ENCODE measurements at places on chromosomes 2 and 18.
A peak's percentile ranks its signal among the peaks of the same experiment; 100 is the strongest.

- no peak for DNase-seq
Measured at GRCh38 chr2:101446869-101447268, 28.0 kb downstream of the RFX8 start.

DNA sequence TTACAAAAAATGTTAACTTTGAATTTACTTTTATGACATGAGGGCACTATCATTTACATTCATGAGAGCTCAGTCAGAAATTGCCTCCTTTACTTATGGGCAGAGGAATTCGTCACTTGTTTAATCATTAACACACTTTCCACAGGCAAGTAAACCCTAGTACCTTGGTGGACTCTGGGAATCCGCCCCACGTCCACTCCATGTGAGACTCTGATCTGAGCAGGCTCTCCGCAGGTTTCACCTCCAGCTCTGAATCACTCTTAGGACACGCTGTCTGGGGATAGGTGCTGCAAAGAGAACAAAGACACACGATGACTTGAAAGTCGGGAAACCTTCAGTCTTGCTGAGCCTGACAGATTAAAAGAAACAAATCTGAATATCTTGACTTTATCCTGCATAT lies 73.6 kb downstream of the LPIN2 start:
- no peak for DNase-seq

- no peak for DNase-seq
Measured at GRCh38 chr2:210310550-210310949, 4.4 kb downstream of the MYL1 start.

DNA sequence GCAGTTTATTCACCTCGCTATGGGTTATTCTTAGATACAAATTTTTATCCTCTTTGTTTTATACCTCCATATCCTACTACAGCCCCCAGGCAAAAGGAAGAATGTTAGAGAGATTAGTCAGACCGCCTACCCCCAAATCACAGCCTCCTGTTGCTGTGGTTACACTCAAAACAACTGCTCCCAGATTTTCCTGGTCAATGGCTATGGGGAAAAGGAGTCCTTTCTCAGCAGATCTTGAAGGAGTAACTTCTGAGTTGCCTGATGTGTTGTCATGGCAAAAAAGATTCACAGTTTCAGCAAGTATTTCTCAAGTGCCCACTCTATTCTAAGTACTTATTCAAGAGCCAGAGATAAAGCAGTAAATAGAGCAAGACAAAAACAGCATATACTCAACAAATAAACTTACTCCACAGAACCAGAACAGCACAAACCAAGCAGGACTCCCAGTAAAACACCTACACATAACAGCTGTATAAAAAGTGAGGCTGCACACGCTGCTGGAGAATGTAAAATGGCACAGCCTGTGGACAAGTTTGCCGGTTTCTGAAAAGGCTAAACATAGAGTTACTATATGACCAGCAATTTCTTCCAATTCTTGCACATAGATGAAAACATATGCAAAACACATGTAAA lies 104.8 kb downstream of the NOL10 start:
- DNase-seq = no peak

GRCh38 chr2:204251158-204251997 lies 293.9 kb upstream of the PARD3B start:
- no peak for DNase-seq

DNA sequence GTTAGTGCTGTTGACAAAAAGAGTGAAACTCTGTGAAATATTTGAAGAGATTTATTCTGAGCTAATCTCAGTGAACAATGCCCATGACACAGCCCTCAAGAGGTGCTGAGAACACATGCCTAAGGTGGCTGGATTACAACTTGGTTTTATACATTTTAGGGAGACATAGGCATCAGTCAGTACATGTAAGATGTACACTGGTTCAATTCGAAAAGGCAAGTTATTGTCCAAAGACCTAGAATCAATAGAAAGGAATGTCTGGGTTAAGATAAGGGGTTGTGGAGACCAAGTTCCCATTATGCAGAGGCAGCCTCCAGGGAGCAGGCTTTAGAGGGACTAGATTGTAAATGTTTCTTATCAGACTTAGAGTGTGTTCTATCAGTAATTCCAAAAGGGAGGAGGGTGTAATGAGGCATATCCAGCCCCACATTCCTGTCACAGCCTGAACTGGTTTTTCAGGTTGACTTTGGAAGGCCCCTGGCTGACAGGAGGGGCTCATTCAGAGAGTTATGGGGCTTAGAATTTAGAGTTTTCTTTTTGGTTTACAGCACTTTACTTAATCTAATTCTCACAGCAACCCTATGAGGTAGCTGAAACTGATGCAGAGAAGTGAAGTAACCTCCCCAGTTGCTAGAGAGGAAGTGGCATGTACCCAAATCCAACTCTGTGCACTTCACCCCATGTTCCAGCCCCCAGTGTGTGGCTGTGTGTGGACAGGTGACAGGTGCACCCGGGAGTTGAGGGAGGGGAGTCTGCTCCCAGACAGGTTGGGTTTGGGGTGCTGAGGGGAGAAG lies 28.3 kb upstream of the ASAP2 start:
- DNase-seq = no peak

GRCh38 chr2:225010804-225011203 lies 31.5 kb downstream of the DOCK10 start:
- DNase-seq = no peak

GRCh38 chr18:68763083-68763482 lies 34.8 kb upstream of the CCDC102B start:
- DNase-seq = no peak

DNA sequence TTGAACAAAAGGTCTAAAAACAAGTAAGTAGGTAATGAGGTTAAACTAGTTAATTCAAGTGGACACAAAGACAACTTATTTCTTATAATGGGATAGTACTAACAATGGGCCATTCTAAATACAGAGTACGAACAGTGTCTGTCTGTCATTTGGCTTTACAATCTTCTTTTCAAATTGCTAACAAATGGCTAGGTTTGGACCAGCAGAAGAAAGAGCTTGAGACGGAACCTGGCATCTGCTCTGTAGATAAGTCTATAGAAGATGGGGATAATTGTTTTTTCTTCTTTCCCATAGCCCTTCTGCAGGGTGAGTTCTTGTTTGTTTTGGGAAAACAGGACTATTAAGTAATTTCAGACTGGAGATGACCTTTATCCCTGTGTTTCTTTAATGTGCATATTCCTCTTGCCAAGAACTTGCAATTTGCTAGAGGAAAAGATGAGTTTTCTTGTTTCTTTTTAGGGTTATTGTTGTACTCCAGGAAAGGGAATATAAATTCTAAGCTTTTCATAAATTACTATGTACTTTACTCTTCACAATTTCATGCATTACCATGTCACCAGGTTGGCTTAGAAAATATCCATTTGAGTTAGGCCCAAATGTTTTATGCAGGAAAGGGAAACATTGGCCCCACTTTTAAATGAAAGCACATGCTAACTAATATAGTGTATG lies 500.5 kb upstream of the SYT4 start:
- no peak for DNase-seq

GRCh38 chr2:191629001-191629453 lies 48.9 kb upstream of the NABP1 start:
- no peak for DNase-seq

DNA sequence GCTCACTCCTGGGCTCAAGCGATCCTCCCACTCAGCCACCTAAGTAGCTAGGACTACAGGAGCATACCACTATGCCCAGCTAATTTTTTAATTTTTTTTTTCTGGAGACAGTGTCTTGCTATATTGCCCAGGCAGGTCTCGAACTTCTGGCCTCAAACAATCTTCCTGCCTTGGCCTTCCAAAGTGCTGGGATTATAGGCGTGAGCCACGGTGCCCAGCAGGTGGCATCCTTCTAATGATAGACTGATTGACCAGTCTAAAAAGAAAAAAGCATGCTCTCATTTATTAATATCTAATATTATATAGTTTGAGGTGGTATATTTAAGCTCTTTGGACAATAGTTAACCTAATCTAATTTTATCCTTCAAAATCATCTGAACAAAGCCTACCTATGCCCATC lies 198.6 kb downstream of the CAMKMT start:
- DNase-seq = no peak

DNA sequence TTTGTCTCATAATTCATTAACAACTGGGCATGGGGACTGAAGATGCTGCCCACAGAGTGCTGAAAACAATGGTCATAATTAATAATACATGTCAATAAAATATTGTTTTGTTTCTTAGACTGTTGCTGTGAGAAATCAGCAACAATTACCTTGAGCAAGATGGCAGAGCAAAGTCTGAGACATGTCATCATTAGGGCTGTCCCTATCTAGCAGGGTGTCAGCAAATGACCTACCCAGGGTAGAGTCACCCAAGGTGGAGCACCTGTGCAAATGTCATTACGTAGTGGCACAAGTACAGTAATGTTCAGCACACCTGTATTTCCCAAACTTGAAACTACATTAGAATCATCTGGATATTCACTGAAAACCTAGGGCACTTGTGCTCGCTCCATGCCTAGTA lies 10.6 kb upstream of the IL36A start:
- no peak for DNase-seq

DNA sequence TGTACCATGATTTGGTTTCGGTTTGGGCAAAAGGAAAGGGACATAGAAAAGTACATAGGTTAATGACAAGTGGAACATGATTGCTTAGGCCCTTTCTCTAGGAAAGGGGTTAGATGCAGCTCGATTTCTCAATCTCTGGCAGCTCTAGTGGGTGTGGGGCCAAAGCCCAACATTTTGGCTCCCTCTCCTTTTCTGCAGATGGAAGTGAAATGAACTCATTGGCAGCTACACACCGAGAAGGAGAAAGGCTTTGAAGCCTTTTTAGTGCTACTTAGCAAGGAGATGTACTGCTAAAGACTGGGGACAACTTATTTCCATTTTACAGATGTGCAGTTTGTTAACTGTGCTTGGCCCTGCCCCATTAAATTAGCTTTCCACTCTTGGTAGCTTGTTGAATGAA lies 93.8 kb downstream of the LYPD6B start:
- no peak for DNase-seq

DNA sequence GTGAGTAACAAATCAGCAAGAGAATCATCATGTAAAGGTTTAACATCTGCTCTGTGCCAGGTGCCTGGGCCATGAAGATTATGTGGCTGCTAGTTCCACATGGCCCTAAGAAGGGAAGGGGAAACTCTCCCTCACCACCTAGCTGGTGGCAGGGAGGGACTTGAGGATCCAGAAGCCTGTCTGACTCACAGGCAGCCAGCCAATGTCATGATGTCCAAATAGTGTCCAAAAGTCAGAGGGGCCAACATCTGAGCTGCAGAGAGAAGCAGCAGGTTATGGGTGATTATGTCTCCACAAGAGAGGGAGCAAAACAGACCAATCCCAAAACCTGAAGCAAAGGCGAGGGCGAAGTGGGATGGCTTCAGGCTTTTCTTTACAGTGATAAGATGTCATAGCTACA lies 61.9 kb upstream of the SPP2 start:
- DNase-seq = no peak

- DNase-seq = peak; percentile 42
Measured at GRCh38 chr2:47520825-47521665, 118.1 kb downstream of the MSH2 start.

GRCh38 chr2:212173756-212174510 lies 364.7 kb downstream of the ERBB4 start:
- no peak for DNase-seq

- DNase-seq = no peak
Measured at GRCh38 chr2:70484086-70484485, 69.5 kb downstream of the TGFA start.

GRCh38 chr2:84686783-84687476 lies 170.6 kb downstream of the DNAH6 start:
- no peak for DNase-seq

DNA sequence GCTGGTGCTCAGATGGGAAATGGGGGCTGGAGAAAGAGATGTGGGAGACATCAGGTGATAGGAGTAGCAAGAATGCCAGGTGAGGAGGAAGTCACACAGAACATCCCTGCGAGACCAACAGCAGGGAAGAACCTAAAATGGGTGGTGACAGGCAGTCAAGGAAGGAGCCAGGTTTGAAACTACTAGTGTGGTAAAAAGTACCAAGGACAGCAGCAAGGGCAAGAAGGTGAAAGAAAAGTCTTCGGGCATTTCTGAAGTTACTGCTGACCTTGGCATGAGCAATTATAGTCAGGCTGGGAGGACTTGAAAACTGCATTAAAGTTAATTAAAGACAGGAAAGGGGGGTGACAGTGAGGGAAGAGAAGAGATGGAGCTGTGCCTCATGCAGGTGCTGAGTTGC lies 410.4 kb downstream of the RAD51AP2 start:
- DNase-seq = no peak

DNA sequence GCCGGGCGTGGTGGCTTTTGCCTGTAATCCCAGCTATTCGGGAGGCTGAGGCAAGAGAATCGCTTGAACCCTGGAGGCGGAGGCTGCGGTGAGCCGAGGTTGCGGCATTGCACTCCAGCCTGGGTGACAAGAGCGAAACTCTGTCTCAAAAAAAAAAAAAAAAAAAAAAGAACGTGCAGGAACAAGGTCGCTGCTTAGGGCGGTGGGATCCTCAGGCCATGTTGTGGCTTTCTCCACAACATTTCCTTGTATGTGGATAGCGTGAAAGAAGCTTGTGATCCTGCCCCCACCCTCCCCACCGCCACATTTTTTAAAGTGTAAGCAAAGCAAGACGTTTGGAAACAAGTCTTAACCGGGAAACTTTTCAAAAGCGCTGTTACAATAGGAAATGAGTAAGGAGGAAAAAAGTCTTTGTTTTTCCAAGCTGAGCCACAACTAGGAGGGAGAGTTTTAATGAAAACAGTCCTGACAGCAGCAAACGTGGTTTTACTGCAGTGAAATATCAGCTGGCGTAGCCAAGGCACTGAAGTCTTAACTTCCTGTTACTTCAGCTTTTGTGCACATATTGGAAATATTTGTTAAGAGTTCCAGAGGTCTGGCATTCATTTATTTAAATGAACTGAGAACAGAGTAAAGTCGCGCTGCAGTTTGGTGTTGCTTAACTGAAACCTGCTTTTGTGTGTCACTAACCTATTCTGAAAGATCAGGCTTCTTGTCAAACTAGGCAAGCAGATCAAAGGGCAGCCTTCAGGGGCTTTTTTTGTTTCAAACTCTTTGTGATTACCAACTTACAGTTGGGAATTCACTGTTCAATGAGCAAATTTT lies 3.8 kb downstream of the TGIF1 start:
- DNase-seq = no peak

GRCh38 chr2:165839610-165840009 lies 45.6 kb upstream of the GALNT3 start:
- no peak for DNase-seq

GRCh38 chr2:112658839-112659667 lies 13.3 kb downstream of the SLC20A1 start:
- no peak for DNase-seq

DNA sequence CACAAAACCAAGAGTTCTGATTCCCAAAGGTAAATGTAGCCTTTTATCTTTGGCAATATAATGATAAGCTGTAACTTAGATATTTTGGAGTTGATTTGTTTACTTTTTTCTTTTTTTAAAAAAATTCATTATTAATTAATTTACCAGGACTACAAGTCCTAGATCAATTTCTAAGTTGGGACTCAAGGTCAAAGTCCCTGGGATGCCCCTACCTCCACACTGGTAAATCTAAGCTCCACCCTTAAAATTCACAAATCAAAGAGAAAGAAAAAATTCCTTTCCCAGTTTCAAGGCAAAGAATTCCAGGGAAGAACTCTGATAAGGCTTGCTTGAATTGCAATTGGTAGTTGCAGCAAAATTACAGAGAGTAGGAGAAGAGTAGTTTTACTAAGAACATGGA lies 71.3 kb downstream of the MDH1 start:
- no peak for DNase-seq

- DNase-seq = no peak
Measured at GRCh38 chr2:202002381-202002780, 31.3 kb upstream of the FZD7 start.

- no peak for DNase-seq
Measured at GRCh38 chr2:54457323-54458023, 1.3 kb downstream of the SPTBN1 start.

- DNase-seq = no peak
Measured at GRCh38 chr2:230000118-230000841, 68.4 kb downstream of the SLC16A14 start.

GRCh38 chr18:62165583-62165982 lies 21.3 kb downstream of the PIGN start:
- DNase-seq = no peak

All from T-helper 22 cell (primary cell).